Karpas-422 (cell line): ENCODE measurements at places on chromosomes 2 and 18.
A peak's percentile ranks its signal among the peaks of the same experiment; 100 is the strongest.

GRCh38 chr18:36274083-36274715, 23.3 kb upstream of the FHOD3 start:
- no peak for DNase-seq

- DNase-seq, result no peak
Observed at GRCh38 chr2:20198001-20198400, 26.9 kb downstream of the SDC1 start.

DNA sequence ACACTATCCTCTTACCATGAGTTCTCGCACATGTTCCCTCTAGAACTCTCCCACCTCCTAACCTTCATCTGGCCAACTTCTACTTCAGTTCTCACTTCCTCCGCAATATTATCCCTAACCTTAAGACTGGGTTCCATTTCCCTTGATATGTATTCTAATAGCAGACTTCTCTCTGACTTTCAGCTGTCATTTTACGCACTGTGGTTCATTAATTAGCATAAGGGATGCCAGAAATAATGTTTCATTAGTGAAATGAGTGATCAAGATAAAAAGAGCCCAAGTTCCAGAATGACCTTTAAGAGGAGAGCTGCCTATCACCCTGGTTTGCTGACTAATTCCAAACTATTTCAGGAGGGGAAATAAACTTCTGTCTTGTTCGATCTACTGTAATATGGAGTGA, 108.6 kb upstream of the CCDC150 start:
- DNase-seq, result no peak

DNA sequence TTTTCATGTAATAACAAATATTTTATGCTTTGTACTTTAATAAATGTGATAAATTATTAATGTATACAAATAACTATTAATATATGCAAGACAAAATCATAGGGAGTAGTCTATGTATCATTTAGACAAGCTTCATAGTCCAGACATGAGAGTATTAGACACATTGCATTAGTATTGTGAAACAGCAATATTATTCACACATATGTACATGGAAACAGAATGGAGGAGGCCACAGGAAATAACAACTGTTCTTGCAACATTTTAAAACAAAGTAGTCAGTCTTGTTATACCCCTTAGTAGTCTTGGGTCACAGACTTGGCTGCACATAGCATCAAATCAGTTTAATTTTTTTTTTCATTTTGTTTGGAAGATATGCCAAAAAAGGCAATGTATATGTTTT, 15.8 kb downstream of the DSC1 start:
- no peak for DNase-seq

- DNase-seq, result no peak
Observed at GRCh38 chr2:224994242-224994823, 47.9 kb downstream of the DOCK10 start.

DNA sequence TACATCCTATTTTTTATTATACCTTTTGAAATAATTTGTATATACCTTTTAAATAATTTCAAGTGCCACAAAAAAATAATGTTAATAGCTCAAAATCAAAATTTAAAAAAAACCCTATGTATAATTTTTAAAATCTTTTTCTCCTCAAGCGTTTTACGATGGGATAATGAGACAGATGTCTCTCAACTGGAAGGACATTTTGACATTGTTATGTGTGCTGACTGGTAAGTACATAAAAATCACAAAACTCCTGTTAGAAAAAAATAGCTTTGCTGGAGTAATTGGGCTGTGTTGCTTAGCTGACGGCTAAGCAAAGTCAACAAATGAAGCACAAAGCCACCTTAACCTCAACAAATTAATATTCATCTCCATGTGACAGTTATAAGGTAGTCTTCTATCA, 198.0 kb upstream of the SIX3 start:
- DNase-seq, result no peak

DNA sequence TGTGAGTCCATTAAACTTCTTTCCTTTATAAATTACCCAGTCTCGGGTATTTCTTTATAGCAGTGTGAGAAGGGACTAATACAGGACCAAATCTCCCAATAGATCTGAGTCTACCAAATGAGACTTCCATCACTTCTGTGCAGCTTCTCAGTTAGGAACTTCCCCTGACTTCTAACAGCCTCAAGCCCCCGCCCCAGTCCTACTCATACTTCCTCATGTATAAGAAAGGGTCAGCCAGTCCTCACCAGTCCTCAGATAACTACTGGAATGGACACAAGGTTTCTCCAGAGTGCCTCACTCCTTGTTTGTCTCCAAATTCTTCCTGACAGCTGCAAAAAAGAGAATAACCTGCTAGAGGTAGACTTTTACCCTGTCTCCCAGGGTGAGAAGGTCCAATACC, 19.5 kb downstream of the TTC32 start:
- DNase-seq, result no peak

GRCh38 chr2:174856447-174856846, 92.2 kb upstream of the CHRNA1 start:
- DNase-seq, result no peak

- DNase-seq, result no peak
Observed at GRCh38 chr18:24341361-24341760, 56.3 kb downstream of the OSBPL1A start.

DNA sequence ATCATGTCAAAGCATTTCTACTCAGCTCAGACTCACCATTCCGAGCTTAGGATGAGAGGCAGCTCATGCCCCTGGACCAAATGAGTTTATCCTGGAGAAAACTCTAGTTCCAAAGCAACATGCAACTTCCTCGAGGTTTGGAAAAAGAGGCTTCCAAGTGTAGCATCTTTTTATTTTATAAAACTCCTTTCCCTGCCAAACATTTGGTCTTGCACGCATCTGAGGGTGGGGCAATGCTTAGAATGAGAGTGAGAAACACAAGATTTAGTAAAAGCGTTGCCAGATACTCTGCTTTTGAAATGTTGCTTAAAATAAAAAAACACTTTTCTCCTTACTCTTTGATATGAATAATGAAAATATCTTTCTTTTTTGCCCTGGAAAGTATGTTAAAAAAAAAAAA, 151.5 kb downstream of the NCKAP5 start:
- no peak for DNase-seq

- DNase-seq, result no peak
Observed at GRCh38 chr2:108884619-108885018, 98.0 kb downstream of the CCDC138 start.

GRCh38 chr2:11904029-11904428, 157.6 kb downstream of the LPIN1 start:
- DNase-seq, result peak; percentile 83

DNA sequence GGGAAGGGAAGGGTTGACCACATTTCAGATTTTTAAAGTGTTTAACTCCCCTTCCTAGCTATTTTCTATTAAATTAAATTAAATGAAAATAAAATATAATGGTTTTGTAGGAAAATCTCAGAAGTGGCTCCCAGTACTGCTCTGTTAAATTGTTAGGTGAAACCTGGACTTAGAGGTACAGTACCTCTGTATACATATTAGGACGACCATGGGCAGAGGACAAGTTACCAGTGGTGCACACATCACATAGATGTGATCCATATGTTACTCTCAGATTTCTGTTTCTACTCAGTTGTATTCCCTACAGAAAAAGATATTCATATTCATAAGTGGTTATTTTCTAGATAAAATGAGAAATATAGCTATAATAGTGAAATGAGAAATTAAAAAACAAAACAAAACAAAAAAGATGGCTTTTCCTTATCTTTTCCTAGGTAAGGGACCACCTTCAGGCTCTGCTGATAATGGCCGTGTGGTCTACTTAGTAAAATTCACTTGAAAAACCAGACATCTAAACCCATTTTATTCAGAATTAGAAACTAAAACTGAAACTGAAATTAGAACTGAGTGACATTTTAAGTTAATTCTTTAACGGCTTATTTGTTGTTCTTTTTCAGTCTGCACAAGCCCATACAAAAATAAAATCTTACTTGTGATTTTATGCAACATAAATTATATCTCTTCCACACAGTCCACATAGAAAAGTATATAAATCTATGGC, 832.5 kb upstream of the CHAC2 start:
- no peak for DNase-seq

- DNase-seq, result no peak
Observed at GRCh38 chr2:36416370-36417165, 61.0 kb downstream of the CRIM1 start.

GRCh38 chr18:7566244-7566566, 911 bp upstream of the PTPRM start:
- DNase-seq, result no peak

DNA sequence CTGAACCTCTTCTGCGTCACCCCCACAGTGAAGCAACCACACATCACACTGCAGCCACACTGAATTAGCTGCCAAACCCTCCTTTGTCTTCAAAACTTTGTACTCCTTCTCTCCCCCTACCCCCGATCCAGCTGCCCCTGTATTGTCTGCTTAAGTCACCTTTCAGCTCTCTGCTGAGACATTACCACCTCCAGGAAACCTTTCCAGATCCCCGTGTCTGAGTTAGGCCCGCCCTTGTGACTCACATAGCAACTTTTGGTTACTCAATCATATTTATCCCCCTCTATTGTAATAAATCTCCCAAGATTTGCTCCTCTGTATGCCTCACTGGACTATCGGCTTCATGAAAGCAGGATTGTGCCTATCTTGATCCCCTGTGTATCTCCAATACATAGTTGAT, 82.8 kb upstream of the CDCA7 start:
- no peak for DNase-seq

GRCh38 chr2:127558911-127559310, 23.4 kb downstream of the MYO7B start:
- DNase-seq, result no peak

DNA sequence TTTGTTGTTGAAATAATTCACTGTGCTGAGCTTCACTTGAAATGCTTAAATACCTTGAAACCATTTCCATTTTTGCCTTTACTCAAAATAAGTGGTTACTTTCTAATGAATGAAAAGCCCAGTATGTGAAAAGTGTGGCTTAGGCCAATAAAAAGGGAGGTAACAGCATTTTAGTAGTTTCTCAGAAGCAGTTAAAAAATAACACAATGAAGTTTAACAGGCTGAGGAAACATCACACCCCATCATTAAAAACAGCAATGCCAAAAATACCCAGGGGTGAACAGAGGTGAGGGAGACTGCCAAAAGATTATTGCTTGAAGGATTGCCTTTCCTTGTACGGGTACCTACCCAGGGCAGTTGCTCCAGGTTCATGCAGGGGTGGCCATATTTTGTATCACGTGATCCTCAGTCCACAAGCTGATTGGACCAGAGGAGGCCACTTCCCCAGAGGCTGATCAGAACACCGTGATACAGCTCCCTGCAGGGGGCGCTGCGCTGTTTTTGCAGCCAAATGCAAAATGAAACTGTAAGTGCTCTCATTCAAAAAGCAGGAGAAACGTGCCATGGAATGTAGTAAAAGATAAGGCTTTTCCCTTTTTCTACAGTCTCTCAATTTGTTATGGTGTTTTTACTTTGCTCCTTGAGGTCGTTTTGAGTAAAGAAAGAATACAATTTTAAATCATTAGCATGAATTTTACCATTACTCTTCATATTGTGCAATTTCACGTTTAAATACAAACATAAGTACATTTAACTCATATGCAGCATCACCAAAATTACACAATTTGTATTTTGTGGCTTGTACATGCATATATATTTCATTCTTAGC, 70.2 kb upstream of the SH3BP4 start:
- peak; percentile 96 for DNase-seq

DNA sequence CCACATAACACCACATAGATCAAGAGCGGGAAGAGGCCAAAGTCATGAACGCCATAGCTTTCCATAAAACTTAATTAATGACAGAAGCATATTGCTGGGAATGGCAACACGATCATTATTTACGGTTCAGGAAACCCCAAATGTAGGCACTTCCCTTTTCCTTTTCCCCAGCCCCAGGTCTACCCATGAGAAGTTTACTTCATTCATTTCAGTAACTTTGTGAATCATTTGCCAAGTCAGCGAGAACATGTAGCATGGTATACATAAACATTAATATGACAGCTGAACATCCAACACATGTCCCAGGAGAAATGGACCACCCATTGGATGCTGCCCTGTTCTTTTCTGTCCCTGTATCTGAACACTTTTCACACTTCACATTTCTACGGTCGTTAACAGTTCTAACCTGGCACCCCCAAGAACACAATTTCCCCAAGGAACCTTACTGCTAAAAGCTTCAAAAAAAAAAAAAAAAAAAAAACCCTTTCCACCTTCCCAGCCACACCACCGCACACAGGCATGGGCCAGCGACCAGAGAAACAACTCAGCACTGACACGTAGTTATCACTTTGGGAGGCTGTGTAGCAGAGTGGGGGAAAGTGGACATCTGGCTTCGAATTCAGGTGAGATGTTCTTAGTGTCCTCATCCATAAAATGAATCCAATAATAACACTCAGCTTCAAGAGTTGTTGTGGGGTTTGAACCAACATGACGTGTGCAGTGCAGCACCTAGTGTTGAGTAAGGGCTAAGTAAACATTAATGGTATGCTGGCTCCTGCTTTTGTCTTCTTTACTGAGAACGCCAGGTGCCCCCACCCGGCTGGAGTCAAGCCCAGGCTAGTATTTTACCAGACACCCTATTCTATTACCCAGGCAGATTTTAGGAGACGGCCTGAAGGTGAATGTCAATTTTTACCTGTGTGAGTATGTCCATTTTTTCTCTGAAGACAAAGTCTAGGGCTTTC, 371.5 kb downstream of the LNPK start:
- DNase-seq, result no peak

GRCh38 chr2:88054782-88055370, 707 bp downstream of the KRCC1 start:
- no peak for DNase-seq

- no peak for DNase-seq
Observed at GRCh38 chr2:118698564-118698963, 148.9 kb downstream of the EN1 start.

- no peak for DNase-seq
Observed at GRCh38 chr2:190947141-190947540, 66.5 kb downstream of the GLS start.

- DNase-seq, result no peak
Observed at GRCh38 chr2:143907801-143908200, 612.1 kb downstream of the ZEB2 start.

DNA sequence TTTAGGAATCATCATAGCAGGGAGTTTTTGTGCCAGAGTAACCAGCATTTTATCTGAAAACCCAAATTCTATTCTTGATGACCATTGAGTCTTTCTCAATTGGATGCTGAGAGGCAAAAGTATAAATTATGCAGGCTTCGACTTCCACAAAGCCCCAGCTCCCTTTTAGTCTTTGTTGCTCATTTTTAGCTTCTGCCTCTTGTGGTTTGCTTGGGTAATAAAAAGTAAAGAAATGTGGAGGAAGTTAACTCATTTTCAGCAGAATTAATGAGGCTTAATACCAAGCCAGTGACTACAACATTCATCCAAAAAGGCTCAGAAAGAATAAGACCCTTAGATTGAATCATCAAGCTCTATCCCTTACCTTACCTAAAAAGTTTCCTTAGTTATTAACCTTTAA, 18.6 kb downstream of the ERMN start:
- no peak for DNase-seq

DNA sequence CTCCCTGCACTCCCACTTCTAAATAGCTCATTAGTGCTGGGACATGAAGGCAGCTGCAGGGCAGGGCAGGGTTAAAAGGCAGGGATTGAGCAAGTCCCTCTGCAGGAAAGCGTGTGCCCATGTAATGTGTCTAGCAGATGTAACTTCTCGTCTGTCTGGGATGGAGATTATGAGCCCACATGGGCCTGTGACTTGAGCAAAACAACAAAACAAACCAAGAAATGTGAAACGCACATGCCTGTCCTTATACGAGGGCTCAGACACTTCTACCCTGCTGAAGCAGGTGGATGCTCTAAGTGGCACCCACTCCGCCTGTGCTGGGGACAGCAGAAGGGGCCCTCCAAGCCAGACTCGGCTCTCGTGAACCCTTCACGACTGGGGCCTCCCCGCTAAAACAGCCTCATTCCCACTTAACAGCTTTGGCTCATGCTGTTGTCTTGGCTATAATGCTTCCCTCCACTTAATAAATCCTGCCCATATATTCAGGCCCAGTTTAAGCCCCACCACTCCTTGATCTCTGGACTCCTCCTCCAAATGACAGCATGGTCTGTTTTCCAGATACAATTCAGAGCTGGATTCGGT, 40.9 kb downstream of the TMEM247 start:
- no peak for DNase-seq
